ENCODE measurements at places on chromosomes 2 and 18. TPM values are rescaled to one million over a fixed set of nuclear protein-coding genes. Genes with fewer than 3 reads are reported as not detected.
A peak's percentile ranks its signal among the peaks of the same experiment; 100 is the strongest.

YES1 gene
- 23.5 TPM for total RNA-seq

CXCR1 gene
- total RNA-seq = 1.1 TPM

TMEM178A gene
- total RNA-seq = 3.0 TPM

KCNIP3 gene
- total RNA-seq = 8.7 TPM

DSC2 gene
- 26.0 TPM for total RNA-seq

ALKAL2 gene
- 0.62 TPM for total RNA-seq

MAB21L4 gene
- not detected for total RNA-seq

OTOS gene
- not detected for total RNA-seq

IGFBP2 gene
- total RNA-seq = 60.1 TPM

PXDN gene
- total RNA-seq = 19.7 TPM

LAMA3 gene
- total RNA-seq = 4.1 TPM

DNA sequence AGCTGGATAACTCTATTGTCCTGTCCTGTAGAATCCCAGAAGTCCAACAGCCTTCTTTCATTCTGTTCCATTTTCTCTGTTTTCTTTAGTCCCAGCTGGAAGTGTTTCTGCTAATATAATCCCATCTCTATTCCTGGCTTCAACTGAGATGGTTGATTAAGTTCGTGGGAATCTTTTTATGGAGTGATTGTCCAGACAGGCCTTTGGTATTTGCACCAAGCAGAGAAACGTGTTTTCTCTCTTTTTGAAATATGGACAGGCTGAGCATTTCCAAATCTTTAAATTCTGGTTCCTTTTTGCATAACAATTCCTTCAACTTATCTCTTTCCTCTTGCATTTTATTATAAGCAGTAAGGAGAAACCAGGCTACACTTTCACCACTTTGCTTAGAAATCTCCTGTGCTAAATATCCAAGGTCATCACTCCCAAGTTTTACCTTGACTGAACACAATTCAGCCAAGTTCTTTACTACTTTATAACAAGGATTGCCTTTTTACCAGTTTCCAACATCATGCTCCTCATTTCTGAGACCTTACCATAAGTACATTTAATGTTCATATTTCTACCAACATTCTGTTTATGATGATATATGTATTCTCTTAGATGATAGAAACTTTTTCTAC lies 108.8 kb downstream of the ZFP36L2 start:
- DNase-seq = no peak

GRCh38 chr2:147623328-147623727 lies 221.5 kb upstream of the ACVR2A start:
- no peak for DNase-seq

DNA sequence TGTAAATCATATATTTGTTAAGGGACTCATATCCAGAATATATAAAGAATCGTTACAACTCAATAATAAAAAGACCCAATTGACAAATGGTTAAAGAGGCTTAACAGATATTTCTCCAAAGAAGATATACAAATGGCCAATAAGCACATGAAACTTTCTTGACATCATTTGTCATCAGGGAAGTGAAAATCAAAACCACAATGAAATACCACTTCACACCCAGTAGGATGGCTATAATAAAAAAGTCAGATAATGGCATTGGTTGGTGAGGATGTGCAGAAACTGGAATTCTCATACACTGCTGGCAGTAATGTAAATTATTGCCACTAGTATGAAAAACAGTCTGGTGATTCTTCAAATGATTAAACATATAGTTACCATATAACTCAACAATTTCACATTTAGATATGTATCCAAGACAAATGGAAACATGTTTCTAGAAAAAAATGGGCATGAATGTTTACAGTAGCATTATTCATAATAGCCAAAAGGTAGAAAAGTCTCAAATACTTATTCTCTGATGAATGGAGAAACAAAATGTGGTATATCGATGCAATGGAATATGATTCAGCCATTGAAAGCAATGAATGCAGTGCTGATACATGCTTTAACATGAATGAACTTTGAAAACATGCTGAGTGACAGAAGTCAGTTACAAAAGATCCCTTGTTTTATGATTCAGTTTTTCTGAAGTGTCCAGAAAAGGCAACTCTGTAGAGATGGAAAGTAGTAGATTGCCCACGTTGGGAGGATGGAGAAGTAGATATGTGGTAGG lies 304.6 kb upstream of the ZEB2 start:
- no peak for DNase-seq

GRCh38 chr2:10330700-10331026 lies 28.0 kb downstream of the HPCAL1 start:
- DNase-seq = no peak

DNA sequence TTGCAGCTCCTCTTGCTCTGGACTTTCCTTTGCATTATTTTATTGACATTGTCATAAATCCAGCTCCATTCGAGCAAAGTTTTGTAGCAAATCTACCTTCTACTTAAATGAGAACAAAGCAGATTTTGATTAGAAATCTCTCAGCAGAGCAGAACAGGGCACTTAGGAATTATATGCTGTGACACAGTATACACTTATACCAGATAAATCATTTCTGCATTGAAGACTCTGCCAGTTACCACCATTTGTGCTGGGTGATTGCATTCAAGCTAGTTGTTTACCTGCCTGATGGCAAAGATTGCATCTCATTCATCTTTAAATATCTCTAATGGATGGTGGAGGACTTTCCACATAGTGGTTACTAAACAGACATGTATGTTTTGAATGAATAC lies 441.7 kb upstream of the HNMT start:
- no peak for DNase-seq

- peak; percentile 76 for DNase-seq
Observed at GRCh38 chr2:19361325-19361990, 3.0 kb upstream of the OSR1 start.

DNA sequence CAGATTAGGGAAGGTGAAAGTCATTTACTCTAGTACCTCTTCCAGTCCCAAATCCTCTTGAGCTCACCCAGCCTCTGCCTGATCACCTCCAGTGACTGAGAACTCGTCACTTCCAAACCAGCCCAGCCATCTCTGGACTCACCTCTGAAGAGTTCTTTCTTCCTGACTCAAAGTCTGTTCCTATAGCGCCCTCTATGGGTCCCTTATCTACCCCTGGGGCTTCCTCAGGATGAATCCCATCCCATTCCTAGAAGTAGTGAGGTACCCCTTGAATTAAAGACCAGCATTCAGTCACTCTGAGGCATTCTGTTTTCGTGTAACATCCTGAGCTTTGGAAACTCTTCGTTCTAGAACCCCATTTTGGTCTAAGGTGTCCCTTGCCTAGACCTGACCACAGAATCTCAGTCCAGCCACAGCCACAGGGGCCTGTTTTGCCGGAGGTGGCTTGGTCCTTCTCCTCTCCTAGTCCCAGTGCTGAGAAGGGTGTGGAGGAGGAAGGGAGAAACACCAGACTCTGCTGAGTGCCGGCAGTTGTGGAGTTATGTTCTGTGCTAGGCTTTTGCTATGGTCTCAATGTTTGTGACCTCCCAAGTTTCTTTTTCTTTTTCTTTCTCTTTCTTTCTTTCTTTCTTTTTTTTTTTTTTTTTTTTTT lies 32.7 kb downstream of the SIX3 start:
- DNase-seq = no peak

- DNase-seq = no peak
Observed at GRCh38 chr18:55544014-55544413, 44.0 kb downstream of the TCF4 start.

- no peak for DNase-seq
Observed at GRCh38 chr2:215149894-215150293, 11.5 kb upstream of the ABCA12 start.

Measured in Right ventricle myocardium inferior (tissue), 1 donor.